ENCODE measurements at places on chromosomes 6 and 20.
A peak's percentile ranks its signal among the peaks of the same experiment; 100 is the strongest.

- DNase-seq, result no peak
These were observed 247.8 kb downstream of the BMP2 start for GRCh38 chr20:7015257-7015656.

GRCh38 chr6:144633886-144634285 lies 348.8 kb downstream of the UTRN start:
- no peak for DNase-seq

- DNase-seq, result no peak
These were observed 8.6 kb downstream of the HS3ST5 start for GRCh38 chr6:114334237-114334636.

DNA sequence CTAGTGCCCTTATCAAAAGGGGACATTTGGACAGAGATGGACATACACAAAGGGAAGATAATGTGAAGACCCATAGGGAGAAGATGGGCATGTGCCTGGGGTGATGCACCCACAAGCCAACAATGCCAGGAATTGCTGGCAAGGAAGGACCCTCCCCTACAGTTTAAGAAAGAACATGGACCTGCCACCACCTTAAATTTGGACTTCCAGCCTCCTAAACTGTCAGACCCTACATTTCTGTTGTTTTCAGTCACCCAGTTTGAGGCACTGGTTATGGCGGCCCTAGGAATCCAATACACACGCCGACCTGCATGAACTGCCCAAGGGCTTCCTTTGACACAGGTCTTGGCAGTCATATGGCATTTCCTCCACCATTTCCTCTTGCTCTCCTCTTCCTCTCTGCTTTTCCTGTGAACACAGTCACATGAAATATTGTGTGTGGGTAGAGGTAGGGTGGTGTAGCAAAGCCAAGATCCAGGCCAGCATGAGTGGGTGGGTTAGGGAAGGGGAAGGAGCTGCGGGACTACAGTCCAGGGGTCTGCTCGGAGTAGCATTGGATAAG lies 115.6 kb downstream of the ZDHHC14 start:
- no peak for DNase-seq

DNA sequence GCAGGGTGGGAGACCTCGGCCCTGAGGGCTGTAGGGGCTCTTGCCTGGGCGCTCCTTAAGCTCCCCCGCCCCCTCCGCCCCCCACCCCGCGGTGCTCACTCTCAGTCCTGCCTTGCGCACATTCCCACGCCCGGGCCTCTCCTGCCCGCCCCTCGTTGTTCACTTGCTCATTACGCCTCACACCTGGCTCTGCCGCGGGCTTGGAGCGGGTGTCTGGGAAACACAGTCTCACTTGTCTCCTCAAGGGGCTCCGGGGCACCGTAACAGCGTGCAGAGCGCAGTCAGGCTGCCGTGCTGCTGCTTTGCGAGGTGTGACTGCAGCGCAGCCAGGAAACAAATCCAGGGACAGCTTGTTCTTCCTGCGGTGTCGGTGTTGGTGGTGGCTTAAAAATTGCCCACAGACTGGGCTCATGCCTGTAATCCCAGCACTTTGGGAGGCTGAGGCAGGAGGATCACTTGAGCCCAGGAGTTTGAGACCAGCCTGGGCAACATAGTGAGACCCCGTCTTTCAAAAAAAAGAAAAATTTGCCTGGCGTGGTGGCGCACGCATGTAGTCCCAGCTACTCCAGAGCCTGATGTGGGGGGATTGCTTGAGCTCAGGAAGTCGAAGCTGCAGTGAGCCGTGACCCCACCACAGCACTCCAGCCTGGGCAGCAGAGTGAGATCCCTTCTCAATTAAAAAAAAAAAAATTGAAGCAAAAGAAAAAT lies 4.6 kb downstream of the NPBWR2 start:
- no peak for DNase-seq

GRCh38 chr20:61041481-61041880 lies 210.6 kb upstream of the CDH4 start:
- DNase-seq, result no peak

- no peak for DNase-seq
These were observed 184.2 kb upstream of the BMP2 start for GRCh38 chr20:6583134-6583738.

DNA sequence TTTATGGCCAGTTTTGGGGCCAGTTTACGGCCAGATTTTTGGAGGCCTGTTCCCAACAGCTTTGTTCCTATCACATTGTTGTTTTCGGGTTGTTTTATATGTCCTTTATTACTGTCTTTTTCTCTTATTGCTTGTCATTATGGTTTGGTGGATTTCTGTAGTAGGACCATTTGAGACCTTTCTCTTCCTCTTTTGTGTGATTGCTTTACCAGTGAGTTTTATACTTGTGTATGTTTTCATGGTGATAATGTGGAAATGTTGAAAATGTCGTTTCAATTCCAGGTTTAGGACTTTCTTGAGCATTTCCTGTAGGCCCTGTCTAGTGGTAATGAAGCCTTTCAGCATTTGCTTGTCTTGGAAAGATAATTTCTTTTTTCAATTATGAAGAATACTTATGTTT lies 17.8 kb downstream of the HLA-B start:
- no peak for DNase-seq

GRCh38 chr6:157596461-157596860 lies 215.5 kb downstream of the ZDHHC14 start:
- DNase-seq, result no peak

GRCh38 chr6:86913795-86914194 lies 23.5 kb upstream of the HTR1E start:
- DNase-seq, result no peak

- no peak for DNase-seq
These were observed 271.5 kb downstream of the FOXA2 start for GRCh38 chr20:22312744-22313346.

DNA sequence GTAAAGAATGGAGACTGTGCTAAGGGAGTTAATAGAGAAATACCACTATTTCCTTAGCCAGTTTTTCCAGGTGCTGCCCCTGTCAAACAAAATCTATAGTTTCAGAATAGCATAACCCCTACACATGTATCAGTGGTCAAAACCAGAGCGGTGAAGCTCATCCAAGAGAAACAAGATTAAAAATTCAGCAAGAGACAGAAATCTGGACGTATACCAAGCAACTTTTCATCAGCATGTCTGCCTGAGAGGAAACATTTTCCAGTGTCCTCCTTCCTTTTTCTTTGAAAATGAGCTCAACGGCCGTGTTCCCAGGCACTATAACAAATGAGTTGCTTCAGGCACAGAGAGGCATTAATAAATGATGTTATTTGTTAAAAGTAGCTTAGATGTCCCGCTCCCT lies 416.5 kb downstream of the BCKDHB start:
- DNase-seq, result no peak

GRCh38 chr6:3913077-3913957 lies 64.1 kb downstream of the FAM50B start:
- no peak for DNase-seq

GRCh38 chr6:159760602-159761057 lies 1.2 kb upstream of the ACAT2 start:
- no peak for DNase-seq

GRCh38 chr6:21327326-21328112 lies 266.0 kb upstream of the SOX4 start:
- DNase-seq, result no peak

- DNase-seq, result no peak
These were observed 81.5 kb downstream of the RTN4IP1 start for GRCh38 chr6:106547601-106548453.

DNA sequence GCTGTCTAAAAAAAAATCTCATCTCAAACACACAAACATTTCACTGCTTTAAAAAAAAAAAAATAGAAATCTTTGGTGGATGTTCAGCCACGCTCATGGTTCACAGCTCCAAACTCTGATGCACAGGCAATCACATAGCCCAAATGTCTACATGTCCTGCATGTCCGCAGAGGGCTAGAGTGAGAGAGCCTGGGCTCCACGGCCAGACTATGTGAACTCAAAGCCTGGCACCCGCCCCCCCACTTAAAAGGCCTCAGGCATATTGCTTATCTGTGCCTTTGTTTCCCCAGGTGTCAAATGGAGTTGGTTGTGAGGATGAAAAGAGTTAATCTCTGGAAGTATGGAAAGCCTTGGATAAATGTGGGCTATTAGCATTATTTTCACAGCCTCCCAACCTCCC lies 10.5 kb upstream of the PTGIS start:
- DNase-seq, result no peak

- DNase-seq, result no peak
These were observed 142.5 kb upstream of the SPACA1 start for GRCh38 chr6:87905101-87905641.

DNA sequence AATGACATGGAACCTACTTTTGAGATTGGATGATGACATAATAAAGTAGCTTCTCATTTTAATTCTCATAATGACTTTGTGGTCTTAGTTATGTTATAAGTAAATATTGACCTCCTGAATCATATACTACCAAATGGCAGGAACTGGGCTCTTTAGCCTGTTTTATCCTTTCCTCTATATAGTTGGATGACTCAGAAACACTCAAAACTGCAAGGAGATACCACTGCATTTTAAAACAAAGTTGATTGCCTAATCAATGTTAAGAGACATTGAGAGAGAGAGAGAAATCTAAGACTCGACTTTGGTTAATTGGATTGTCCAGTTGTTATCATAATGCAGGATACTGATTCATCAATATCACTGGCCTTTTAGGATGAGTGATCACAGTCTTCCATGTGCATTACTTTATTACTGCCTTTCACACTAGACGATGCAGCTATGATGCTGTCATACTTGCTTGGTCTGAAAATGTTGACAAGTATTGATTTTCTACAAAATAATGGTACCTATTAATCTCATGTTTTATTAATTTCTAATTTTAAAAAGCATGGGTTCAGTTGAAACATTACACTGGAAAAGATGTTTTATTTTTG lies 320.0 kb downstream of the NKAIN2 start:
- no peak for DNase-seq

GRCh38 chr6:152223636-152224035 lies 413.5 kb downstream of the SYNE1 start:
- no peak for DNase-seq

GRCh38 chr6:152595499-152595898 lies 41.7 kb downstream of the SYNE1 start:
- DNase-seq, result no peak

GRCh38 chr20:32110173-32110704 lies 725 bp downstream of the TM9SF4 start:
- no peak for DNase-seq

DNA sequence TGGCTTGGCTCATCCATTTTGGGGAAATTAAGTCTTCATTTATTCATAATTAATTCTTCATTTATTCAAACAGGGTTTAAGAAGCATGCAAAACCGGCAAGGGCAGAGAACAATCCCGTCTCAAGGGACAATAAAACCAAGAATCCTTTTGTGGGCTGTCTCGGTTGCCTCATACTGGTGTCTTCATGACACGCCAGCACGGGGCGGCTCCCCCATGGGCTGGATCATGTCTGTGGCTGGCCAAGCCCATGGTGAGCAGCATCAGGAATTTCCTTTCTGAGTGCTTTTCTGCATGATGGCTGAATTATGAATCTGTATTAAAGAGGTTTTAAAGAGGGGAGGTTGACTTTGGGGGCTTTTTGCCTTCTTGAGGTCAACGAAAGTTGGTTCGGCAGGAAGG lies 38.3 kb upstream of the DUSP22 start:
- no peak for DNase-seq

- DNase-seq, result no peak
These were observed 51.6 kb upstream of the RIN2 start for GRCh38 chr20:19706463-19706862.

DNA sequence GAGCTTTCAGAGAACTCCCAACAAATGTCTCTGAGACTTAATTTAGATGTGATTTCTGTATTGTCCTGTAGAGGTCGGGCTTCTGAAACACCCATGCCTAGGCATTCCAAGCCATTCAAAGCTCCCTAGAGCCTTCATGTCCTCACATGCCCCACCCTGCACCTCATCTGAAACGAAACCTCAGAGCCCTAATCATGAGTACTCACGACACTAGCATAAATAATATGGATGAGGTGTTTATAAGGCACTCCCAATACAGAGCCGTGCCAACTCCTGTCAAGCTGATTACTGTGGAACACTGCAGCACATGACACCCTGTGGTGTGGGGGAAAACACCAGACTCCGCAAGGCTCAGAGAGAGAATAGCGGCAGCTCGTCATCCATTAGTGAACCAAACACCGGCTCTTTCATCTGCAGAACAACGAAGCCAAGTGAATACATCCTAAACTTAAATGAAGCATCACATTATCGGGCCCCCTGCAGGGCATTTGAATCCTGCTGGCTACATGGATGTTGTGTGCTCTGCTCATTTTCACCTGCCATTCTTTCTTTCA lies 83.8 kb downstream of the FNDC1 start:
- DNase-seq, result no peak

- no peak for DNase-seq
These were observed 81.1 kb upstream of the SLCO4A1 start for GRCh38 chr20:62561182-62561581.

DNA sequence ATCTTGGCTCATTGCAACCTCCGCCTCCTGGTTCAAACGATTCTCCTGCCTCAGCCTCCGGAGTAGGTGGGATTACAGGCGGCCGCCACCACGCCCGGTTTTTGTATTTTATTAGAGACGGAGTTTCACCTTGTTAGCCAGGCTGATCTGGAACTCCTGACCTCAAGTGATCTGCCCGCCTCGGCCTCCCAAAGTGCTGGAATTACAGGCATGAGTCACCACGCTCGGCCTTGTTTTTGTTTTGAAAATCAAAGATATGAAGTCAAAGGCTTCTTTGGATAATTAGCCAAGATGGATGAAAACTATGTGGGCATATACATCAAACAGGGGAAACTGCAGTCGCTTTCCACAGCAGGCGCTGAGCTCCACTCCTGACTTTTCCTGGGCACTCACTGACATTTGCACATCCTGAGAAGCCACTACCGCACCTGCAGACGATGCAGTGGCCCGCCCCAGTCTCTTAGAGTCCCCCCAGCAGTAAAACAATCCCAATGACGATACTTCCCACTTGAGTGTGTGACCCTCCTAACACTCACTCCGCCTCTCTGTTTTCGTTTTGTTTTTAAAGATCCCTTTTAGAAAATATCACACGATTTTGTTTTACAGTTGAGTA lies 44.1 kb downstream of the GJA1 start:
- no peak for DNase-seq

GRCh38 chr6:37913210-37913609 lies 93.7 kb downstream of the ZFAND3 start:
- DNase-seq, result no peak

GRCh38 chr6:124961777-124962638 lies at the start of gene RNF217:
TSS of gene RNF217 (plus strand) at chr6:124962437. CDS start at chr6:124962545, 108 bp downstream.
- peak; percentile 4 for DNase-seq

- no peak for DNase-seq
These were observed 1.0 kb downstream of the NR2E1 start for GRCh38 chr6:108166664-108167448.

DNA sequence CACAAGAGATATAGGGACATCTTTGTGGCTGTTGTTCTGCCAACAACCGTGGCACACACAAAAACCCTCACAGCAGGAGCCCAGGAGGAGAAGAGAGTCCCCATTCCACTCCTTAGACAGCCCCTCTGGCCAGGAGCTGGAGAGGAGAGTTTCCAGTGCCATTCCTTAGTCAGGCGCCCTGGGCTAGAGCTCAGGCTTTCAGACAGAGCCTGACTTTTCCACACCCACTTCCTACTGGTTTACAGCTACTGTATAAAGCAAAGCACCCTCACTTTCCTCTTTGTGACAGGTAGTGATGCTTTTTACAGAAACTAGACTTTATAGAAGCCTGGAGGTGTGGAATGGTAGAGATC lies 145.9 kb downstream of the SYCP2 start:
- DNase-seq, result no peak

GRCh38 chr6:41671376-41671775 lies 33.1 kb downstream of the MDFI start:
- DNase-seq, result no peak

Data from GM12892 (cell line).